ENCODE measurements at places on chromosomes 4 and X.

- no peak for DNase-seq
Measured at GRCh38 chrX:39725928-39726619, 371.7 kb downstream of the BCOR start.

DNA sequence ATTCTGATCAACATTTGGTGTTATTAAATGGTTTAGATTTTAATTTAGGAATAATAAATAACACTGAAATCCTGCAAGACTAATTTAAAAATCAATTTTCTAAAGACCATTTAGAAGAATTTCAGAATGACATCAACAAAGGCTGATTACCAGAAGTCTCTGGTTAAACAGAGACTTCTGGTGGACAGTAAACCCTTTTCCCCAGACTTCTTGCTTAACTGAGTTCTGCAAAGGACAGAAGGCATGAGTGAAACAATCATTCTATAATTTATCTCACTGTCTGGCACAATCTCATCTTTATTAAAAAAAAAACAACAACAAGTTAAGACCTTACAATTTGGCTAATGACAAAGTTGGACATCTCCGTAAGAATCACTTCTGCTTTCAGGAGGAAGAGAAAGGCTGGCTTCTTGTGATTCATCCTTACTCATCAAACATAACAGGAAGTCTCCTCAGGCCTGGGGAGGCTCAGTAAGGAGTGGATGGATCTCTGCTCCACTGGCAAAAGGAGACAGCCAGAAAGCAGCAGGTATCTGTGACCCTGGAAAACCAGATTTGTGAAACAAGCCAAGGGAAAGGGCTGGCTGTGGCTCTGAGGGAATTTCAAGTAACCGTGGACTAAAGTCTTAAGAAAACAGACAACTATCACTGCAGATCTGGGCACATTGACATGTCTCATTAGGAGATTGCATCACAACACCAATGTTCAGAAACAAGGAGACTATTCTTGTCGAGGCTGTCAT lies 908 bp upstream of the TLR6 start:
- no peak for DNase-seq

GRCh38 chrX:22057667-22058066 lies 25.5 kb downstream of the PHEX start:
- DNase-seq: no peak

DNA sequence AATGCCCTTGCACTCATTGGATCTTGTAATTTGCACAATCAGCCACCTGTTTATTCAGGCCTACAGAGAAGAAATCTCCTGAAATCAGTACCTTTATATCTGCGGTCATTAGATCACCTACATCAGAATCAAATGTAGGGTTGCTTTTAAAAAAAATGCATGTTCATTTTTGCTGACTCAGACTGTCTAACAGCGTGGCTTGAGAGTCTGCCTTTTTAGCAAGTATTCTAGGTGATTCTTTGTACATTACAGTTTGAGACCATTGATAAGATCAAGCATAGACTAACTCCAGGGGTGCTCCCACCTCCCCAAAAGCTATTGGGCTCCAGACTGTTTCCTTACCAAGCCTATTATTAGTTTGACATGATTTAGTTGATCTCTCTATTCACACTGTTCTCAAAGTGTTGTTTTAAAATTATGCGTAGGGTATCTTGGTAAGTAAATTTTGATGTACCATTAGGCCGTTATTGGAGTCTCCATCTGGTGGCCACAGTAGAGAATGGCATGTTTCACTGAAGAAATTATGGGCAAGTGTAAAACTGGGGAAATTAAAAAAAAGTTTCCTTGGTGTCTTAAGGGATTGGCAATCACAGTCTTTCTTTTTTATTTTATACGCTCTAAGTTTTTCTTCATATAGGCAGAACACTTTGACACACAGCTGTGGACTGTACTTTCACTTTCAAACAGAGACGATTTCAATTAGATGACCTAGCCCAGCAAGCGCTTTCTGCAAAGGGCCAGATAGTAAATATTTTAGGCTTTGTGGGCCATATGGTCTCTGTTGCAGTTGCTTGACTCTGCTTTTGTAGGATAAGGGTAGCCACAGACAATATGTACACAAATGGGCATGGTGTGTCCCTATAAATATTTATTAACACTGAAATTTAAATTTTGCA lies 33.7 kb upstream of the MSL3 start:
- no peak for DNase-seq

DNA sequence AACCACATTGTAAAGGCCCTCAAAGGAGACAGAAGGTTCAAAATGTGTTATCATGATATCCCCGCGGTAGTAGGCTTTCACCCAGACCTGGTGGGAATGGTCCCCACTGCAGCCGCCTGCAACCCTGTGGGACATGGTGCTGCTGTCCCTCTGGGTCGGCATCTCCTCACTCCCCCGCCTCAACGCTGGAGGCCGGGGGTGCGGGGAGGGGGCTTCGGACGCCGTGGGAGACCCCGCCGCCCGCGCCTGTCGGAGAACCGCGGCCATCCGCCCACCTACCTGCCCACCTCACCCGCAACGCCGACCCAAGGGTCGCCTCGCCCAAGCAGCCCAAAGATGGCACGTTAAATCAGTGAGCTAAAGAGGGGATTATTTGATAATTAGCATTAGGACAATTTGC lies 11.2 kb upstream of the ARMCX1 start:
- no peak for DNase-seq

GRCh38 chr4:20916106-20916505 lies 215.8 kb downstream of the PACRGL start:
- DNase-seq: no peak

DNA sequence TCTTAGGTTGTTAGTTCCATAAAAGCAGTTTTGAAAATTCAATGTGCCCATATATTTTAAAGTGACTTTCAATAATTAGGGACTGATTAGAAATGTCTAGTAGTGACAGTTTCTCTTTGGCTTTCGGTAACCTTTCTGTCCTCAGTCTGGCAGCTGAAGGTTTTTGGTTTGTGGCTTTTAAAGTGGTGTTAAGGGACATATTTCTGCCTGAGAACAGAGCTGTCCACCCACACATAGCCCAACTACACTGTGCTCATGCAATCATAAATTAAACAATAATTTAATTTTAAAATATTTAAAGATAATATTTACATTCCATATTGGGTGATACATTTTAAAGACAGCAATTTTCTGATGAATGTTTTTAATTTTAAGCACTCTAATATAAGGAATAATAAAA lies 335.0 kb upstream of the TENM3 start:
- no peak for DNase-seq

- no peak for DNase-seq
Measured at GRCh38 chr4:141912831-141913230, 276.4 kb downstream of the IL15 start.

- DNase-seq: no peak
Measured at GRCh38 chr4:121112530-121112929, 40.2 kb upstream of the NDNF start.

DNA sequence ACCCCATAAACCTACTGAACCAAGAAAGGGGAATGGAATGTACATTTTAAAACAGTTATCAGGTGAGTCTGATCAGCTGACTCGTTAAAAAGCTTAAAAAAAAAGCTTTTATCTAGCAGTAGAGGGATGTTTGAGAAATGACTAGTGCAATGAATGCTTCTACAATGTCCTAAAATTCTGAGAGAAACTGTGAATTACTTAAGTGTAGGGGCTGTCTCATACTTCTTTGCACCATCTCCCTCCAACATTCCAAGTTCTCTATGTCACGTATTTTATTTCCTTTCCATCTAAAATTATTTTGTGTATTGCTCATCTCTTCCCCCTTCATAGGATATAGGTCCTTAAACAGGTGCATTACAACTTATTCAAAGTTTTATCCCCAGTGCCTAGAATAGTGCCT lies 11.9 kb upstream of the AREG start:
- no peak for DNase-seq

DNA sequence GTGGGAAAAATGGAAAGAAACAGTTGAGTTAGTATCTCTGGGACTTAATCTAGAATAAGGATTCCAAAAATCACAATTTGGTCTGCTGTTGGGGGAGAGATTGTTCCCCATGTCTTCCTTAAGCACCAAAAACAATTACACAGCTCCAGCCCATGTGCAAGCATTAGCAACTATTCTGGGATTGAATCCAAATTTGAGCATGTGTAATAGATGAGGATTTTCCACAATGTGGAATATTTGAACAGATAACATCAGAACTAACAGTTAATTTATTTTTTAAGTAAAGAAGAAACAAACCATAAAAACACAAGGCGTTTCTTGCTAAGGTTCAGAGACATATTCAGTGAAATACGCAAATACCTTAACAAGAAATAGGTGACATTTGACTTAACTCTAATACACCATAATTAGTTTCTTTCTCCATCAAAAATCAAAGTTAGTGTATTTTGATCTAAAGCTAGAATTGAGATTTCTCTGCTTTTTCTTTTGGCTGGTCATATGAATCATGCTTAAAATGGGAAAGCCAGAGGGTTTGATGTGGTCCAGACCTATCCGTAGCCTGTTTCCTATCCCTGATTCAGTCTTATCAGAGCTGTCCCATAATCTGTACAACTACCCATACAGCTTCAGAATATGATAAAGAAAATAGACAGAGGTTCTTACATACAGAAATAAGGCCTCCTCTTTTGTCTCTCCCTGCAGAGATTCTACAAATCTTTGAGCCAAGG lies 413.4 kb downstream of the PACRGL start:
- DNase-seq: no peak

DNA sequence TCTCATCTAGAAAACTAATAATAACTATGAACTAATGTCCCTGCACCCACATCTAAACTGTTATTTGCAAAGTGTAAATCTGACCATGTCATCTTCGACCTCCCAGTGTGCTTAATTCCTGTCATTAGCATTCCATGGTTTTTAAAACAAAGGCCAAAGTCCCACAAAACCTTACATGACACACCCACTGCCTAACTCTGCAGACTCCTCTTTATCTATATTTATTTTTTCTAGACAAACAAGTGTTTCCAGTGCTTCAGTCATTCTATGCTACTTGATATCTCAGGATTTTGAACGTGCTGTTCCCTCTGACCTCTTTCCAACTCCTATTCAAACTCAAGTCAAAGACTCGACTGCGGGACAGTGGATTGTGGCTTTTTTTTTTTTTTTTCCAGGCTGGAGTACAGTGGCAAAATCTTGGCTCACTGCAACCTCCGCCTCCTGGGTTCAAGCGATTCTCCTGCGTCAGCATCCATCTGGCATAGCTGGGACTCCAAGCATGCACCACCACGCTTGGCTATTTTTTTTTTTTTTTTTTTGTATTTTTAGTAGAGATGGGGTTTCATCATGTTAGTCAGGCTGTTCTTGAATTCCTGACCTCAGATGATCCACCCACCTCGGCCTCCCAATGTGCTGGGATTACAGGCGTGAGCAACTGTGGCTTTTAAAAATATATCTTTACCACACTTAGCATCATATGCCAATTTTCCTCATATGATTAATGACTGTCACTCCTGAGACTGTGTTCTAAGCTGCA lies 1511.0 kb downstream of the ARAP2 start:
- DNase-seq: no peak

DNA sequence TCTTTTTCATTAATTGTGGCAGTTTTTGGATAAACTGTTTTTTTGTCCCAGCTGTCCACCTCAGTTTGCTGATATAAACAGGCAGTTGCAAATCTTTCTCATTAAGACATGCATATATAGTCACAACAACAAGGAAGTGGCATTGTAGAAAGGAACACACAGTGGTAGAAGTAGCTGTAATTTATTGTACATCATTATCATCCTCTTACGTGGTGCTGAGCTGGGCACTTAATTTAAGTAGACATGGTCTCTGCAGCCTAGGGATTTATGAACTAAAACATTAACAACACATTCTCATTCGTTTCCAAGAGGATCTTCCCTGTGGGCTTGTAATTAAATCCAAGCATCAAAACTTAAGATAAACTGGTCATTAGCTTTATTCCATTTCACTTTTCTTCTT lies 500.2 kb downstream of the INPP4B start:
- DNase-seq: no peak

GRCh38 chrX:107894038-107894437 lies 68.4 kb downstream of the MID2 start:
- DNase-seq: no peak

GRCh38 chr4:4864940-4865704 lies 5.7 kb downstream of the MSX1 start:
- DNase-seq: no peak

DNA sequence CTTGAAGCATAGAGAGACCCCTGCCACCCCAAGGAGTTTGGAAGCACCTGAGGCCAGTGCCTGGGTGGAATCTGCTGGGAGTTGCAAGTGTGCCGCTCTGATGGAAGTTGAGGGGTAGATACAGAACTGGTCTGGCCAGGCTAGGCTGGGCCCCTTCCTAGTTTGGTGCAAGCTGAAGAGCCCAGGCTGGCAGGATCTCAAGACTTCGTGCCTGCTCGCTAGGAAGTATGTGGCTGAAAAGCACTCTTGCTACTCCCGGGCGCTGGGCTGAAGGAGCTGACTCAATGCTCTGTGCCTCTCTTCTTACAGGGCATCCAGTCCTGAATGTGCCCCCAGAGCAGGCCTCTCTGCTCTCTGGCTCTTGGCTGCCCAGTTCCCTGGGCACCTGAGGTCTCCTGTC lies 51.7 kb upstream of the PJA1 start:
- no peak for DNase-seq

- DNase-seq: no peak
Measured at GRCh38 chr4:95985791-95986550, 146.1 kb downstream of the PDHA2 start.

DNA sequence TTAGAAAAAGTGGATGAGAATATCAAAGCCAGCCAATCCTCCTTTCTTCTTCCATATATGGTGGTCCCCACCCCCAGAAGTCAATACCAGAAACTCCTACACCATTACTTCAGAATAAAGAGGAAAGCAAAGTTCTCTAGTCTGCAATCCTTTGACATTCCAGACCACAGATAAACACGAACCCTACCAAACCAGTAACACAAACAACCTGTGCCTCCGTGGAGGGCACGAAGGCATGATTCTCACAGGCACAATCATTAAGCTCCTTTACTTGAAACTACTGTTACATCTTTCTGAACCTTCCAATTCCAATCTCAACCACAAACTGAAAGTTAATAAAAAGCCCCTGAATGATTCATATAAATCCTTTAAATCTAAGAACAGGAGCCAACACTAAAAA lies 16.3 kb downstream of the MAML3 start:
- DNase-seq: no peak

GRCh38 chr4:183356173-183356830 lies 34.1 kb upstream of the CLDN24 start:
- DNase-seq: no peak

DNA sequence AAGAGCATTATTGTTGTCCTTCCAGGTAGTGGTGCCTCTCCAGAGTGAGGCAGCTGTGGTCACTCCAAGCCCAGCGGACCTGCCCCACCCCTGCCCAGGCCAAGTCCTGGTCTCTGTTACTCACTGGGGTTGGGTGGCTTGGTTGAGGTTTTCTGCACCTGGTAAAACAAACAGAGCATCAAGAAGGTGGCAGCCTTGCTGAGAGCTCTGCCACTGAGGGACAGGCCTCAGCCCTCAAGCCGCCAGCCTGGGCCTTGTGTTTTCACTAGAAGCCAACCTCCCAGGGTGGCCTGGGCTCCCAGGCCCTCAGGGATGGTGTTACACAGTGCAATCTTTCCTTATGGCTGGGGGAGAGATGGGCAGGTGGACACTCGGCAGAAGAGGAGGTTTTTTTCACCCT lies 182.7 kb downstream of the BCOR start:
- DNase-seq: no peak
